Activated CD4-positive, alpha-beta T cell treated with anti-CD3 and anti-CD28 coated beads for 36 hours (primary cell): ENCODE measurements at places on chromosomes 2 and 18.

DNA sequence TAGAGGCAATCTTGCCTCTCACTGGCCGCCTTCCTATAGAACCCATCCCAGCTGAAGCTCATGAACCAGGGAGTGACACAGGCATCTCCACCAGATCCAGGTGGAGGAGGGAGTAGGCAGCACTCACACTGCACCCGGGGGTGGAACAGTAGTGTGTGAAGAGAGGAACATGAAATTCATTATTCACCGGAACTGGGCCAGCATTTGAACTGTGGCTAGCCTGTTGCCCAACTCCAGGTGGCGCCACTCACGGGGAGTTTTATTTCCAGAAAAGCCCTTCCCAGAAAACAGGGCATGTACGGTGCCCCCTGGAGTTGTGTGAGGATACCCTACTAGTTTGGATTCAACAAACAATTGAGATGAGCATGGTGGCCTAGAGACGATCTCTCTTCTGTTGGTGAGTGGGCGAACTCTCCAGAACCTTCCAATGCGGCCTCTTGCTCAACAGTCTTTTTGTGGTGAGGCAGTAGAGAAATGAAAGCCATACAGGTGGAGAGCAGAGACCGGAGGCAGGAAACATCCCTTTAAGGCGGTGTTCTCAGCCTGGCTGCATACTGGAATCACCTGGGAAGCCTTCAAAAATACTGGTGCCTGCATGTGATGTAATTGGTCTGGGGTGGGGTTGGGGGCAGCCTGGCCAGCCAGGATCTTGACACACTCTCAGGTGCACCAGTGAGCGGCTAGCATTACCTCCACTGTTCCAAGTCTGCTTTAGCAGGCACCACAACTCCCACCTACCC, 73.5 kb upstream of the NEDD4L start:
- DNase-seq, result peak; percentile 26

DNA sequence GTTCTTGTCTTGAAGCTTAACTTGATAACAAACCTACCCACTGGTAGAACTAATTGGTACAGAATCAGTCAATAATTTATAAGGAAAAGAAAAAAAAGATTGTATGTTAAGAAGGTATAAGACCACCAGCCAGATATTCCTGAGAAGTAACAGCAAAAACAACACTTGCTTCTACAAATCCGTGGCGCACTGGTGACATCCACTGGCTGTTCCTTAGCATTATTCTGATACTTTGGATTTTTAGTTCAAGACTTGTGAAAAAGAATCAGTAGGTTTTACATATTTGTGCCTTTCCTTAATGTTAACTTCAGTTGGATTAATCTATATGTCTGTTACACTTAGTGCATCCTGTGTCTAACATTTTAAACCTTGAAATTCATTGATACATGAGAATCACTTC, 141.8 kb downstream of the GRB14 start:
- DNase-seq, result peak; percentile 20

DNA sequence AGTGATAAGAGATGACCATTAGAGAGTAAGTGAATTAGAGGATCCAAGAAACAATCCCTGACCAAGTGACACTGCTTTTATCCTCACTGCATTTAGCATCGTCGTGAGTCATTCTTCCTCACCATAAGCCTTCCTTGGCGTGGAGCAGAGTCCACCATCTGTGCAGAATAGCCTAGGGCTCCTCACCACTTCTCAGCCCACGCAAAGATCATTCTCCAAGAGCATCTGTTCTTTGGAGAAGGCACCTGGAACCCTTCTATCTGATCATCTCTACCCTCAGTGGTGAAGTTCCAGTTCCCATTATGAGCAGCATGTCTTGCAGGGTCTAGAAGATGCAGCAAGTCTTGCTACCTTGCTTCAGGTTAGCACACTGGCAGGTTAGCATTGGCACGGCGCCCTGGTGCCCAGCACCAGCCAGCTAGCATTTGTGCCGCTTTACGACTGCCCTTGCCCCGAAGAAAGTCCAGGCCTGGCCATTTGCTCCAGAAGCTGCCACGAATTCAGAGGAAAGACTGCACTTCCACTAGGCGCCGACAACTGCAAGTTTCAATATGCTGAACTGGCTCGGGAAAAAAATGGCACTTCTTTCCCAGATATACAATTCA, 225.8 kb downstream of the TTC32 start:
- DNase-seq, result no peak

DNA sequence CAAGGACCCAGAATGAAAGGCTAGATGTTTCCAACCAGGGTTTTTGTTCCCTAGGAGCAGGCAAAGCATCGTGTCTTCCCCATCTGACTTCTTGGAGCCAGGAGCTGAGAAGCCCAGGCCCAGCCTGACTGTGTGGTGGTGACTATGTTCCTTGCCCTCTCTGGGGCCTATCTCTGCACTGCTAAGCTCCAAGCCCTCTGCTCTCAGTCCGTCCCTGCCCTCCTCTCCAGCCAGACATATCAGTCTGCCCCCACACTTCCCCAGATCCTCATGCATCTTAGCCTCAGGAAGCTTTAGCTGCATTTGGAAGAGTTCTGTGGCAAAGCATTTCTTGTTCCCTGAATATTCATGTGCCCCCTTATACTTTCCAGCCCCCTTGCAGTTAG, 196.6 kb downstream of the CYP26B1 start:
- DNase-seq, result no peak

DNA sequence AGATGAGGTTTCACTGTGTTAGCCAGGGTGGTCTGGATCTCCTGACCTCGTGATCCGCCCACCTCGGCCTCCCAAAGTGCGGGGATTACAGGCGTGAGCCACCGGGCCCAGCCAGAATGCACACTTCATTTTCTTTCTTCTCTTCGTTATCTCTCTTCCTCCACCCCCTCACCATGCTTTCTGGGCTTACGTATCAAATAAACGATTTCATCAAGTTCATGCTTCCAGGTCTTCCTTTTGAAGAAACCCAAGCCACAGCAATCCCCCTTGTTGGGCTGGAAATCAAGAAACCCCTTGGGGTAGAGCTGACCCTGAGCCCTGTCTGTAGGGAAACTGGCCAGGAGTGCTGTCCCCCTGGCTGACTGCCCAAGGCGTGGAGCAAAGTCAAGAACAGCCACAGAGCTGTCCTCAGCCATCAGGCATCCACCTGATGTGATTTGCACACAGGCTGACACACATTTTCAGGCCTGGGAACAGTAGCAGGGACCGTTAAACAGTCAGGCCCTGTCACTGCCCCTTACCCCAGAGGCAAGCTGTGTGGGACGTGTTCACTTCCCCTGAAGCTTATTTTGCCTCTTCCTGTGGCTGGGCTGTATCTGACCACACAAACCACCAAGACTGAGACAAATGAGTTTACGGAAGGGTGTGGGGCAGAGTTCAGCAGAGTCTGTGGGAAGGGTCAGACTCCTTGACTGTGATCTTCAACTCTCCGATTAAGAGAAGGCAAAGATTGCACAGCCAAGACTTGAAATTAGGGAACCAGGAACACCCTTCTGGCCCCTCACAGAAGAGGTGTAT, 15.1 kb upstream of the NMUR1 start:
- DNase-seq, result peak; percentile 81

DNA sequence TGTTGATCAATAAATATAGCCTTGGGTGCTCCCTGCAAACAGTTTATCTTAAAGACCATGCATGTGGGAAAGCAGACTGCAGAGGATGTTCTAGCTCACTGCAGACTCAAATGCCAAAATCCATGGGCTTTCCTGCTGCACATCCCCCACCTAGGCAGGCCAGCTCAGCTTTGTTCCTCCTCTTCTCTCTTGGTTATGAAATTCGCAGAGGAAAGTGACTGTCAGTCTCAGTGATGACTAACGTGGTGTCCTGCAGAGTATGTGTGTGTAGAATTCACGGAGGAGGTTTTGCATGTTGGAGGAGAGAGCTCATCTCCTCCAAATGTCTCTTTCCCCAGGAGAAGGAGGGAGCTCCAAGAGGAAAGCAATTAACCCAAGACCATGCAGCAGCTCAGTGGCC, 21.4 kb upstream of the KCNS3 start:
- no peak for DNase-seq

GRCh38 chr2:128454980-128455720, 136.5 kb upstream of the HS6ST1 start:
- DNase-seq, result no peak

GRCh38 chr2:105407946-105408743, 9.3 kb upstream of the FHL2 start:
- DNase-seq, result no peak

DNA sequence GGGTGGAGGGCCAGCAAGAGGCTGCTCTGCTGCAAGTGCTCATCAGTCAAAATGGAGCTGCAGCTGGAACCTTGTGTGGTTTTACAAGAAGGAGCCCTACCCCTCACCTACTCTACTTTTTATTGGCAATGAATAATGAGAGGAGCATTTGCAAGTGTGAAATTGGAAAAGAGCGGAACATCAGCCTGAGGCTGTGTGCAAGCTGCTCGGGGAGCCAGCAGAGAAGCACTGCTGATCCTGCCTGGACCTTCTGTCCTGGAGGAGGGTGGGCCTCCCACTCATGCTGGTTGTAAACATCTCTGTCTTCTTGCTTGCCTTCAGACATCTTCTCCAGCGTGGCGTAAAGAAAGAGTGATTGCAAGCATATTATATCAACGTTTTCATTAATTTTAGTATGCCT, 256.2 kb downstream of the DLGAP1 start:
- DNase-seq, result no peak

DNA sequence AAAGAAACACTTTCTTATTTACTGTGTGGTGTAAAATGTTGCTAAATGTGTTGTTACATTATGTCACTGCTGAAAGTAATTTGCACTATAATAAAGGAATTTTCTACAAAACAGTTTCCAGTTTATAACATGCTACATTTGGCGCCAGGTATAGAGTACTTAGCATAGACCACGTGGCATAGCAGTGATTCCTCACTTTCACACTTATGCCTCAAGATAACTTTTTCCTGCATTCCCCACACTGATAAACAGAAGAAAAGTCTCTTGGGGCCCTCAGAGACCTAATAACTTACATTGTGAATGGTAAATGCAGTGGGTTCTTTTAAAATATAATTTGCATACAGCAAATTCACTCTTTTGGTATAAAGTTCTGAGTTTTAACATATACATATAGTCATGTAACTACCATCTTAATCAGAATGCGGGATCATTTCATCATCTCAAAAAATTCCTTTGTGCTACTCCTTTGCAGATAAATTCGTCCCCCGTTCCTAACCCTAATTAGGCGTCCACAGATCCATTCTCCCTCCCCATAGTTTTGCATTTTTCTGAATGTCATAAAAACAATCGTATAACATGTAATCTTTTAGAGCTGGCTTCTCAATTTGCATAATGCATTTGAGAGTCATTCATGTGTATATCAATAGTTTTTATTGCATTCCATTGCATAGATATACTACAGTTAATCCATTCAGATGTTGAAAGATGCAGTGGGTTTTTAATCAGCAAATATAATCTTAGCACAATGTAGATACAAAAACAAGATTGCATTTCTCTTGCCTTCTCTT, 7.5 kb downstream of the LGALSL start:
- no peak for DNase-seq

- no peak for DNase-seq
Measured at GRCh38 chr2:70712916-70713315, 55.1 kb downstream of the ADD2 start.

DNA sequence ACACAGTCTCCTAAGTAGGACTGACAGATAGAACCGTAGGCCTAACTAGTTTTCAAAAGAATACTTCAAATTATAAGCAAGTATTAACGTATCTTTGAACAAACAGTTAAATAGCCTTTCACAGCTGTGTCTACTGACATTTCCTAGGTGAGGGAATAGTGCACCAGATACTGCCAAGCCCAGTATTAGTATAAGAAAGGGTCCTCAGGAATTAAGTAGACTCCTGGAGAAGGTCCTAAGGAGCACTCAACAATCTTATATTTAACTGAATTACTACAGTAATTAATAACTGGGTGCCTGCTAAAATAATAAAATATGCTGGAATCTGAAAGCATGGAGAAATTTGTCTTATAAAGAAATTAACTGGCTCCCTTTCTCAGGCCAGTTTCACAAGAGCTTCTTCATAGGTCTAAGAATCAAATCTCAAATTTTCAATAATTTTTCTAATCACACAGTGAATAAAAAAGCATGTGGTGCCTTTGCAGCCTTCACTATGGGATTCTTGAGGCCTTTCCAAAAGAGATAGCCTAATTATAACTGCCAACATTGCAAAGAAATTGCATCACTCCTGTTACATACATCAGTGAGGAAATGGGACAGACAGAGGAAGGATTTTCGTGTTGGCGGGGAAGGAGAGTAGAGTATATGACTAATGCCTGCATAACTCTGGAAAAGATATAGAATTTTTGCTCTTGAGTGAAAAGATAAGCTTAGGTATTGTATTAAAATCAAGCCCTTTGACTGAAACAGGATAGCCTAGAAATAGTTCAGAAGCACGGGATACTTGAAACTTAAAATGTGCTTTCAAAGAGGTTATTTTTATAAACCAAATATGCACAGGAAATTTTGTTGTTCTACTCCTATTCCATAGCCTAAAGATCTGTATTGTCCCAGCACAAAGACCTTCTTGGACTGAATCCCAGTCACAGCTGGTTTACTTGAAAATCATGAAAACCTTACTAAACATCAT, 228.6 kb upstream of the STK17B start:
- DNase-seq, result no peak

DNA sequence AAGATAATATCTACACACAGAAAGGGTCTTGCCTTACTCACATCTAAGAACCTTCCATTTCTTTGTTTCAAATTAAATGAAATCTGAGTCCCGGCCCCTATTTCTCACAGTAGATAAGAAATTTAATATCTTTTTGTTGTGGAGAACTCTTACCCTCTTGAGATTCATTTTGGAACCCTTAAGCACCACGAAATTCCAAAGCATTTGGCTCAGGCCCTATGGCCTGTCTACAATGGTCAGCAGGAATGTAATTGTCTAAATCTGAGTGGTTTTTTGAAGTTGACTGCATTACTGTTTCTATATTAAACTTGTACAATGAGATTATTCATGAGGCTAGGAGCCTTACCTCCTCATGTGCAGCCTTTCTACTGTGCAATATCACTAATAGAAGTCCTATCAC, 723.3 kb downstream of the TSN start:
- no peak for DNase-seq

DNA sequence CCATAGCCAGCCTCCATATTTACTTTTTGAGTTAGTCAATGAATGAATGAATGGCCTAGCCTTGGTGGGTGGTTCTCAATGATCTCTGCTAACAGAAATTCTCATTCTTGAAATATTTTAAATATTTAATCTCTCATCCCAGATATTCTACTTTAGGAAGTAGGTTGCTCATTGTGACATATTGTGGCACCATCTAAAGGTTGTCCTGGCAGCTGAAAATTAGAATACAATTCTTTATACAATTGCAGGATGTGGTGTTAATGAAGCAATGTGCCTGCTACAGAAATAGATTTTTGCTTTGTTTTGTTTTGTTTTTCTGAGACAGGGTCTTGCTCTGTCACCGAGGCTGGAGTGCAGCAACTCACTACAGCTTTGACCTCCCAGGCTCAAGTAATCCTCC, 35.8 kb downstream of the SCG2 start:
- DNase-seq, result no peak

- no peak for DNase-seq
Measured at GRCh38 chr2:233847248-233847898, 7.0 kb downstream of the HJURP start.

GRCh38 chr2:68428126-68428525, 39.0 kb downstream of the FBXO48 start:
- DNase-seq, result no peak
